ENCODE measurements at places on chromosomes 4 and X. TPM values are rescaled to one million over a fixed set of nuclear protein-coding genes. Genes with fewer than 3 reads are reported as not detected.

- no peak for DNase-seq
Observed at GRCh38 chr4:168655182-168655581, 158.3 kb downstream of the PALLD start.

GRCh38 chr4:173013232-173013930, 155.2 kb upstream of the GALNT7 start:
- DNase-seq, result no peak

GRCh38 chrX:16136080-16136479, 12.7 kb downstream of the GRPR start:
- no peak for DNase-seq

- DNase-seq, result no peak
Observed at GRCh38 chrX:148380650-148381561, 119.5 kb upstream of the AFF2 start.

DNA sequence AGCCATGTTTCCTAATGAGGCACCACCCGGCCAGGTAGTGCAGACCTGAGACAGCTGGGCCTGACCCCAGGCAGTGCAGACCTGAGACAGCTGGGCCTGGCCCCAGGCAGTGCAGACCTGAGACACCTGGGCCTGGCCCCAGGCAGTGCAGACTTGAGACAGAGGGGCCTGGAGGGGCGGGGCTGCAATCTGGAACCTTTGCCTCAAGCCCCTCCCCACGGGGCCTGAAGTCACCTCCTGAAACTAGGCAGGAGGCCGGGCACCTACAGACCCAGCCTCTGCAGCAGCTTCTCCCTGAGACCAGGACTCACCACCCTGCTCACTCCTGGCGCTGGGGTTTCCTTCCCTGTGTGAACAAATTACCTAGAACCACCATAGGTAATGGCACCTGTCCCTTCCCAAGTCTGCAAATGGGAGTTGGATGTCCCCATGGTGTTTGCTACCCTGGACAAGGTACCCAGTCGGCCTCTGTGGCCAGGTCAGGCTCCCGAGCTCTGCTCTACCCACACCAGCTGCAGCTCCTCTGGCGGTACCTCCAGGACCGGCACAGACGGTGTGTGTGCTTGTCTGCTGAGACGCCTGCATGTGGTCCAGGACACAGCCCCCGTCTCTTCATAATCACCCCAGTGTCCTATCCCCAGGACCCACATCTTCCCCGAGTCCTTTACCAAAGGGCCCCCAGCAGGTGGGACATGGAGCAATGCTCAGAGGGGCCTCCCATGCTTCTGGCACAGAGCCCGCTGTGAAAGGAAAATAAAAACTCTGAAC, 53.1 kb upstream of the C4orf50 start:
- no peak for DNase-seq

GRCh38 chrX:153476666-153477363, 6.4 kb upstream of the HAUS7 start:
- DNase-seq, result no peak

DNA sequence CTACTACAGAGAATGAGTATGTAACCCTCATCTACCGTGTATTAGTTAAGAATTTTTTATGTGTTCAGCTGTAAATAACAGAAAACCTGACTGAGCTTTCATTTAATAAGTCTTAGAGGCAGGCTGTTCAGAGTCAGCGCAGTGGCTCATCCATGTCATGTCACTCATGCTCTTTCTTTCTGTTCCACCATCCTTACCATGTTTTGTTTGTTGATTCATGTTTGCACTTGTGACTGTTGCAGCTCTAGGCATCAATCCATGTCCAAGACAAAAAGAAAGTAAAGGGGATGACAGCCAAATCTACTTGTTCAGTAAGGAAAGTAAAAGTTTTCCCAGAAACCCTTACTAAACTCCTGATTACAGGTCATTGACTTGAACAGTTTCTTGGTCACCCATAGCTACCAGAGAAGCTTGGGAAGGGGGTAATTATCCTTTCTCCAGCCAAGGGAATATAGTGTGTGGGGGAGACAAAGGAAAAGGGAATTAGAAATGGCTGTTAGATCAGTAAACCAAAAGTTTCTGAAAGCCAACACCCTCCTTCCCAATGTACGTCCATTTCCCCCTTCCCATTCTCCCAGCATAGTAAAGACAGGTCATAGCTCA, 9.0 kb downstream of the ART3 start:
- DNase-seq, result no peak

DNA sequence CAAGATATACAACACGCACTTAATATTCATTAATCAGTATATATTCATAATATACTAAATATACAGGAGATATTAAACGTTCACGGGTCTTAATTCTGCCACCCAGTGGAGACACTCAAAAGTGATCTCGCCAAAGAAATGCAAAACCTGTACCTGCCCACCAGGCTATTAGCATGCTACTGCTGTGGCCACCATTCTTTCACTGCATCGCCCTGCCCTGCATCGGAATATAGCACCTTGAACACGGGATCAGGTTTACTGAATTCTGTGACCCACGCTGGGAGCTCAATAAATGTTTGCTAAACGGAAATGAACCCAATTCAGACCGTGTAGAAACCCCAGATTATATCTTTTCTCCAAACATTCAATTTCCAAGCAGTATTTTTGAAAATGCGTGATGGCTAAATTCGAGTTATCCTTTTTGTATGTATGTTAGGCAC, 840 bp upstream of the CLCN3 start:
- DNase-seq, result no peak

DNA sequence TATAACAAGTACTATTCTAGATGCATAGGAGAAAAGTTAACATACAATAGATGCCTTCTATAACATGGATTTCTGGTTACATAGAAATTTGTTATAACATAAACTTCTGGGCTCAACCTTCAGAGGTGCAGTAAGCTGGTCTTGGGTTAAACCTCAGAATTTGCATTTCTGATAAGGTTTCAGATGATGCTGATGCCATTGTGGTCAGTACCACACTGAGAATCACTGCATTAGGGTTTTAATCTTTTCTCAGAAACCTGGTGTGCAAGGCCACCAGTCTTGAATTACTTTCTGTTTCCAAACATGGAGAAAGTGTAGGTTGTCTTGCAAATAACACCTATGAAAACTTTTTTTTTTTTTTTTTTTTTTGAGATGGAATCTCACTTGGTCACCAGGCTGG, 146.2 kb downstream of the SPOCK3 start:
- DNase-seq, result no peak

DNA sequence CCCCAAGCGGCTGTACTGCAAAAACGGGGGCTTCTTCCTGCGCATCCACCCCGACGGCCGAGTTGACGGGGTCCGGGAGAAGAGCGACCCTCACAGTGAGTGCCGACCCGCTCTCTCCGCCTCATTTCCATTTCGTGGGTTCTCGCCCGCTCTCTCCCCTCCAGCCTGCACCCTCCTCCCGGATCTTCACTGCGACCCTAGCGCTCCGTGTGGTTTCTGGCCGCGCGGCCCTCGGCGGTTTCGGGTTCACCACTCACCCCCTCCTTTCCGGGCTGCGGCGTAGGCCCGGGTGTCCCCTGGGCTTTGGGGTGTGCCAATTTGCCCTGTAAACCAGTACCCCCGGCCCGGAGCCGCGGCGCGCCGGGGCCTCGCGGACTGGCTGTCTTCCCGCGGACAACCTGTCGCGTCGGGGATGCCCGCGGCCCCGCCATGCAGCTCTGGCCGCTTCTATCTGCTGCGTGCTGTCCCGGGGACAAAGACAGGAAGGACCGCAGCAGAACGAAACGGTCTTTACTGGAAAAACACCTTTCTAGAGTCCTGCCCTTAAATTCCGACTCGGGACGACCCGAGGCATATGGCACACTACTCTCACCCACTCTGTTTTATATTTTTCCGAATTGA, 737 bp downstream of the FGF2 start:
- no peak for DNase-seq

DNA sequence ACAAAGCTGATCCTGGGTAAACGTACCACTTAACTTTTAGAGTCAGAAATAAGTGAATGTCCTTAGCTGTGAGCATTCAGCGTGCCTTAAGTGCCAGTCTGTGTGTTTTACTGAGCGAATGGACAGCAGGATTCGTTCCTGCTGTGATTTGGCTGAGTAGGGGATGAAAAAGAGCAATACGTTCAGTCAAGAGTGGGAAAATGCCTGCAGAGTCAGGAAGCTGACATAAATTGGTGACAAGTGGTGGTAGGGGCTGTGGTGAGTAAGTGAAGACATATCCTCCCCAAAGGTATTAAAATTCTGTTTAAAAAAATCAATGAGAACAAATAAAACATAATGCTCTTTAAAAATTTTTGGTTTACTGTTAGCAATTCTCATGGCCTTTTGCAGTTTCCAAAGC, 56.6 kb upstream of the TNIP3 start:
- DNase-seq, result no peak

GRCh38 chrX:131359611-131360010, 70.5 kb upstream of the IGSF1 start:
- DNase-seq, result no peak

- DNase-seq, result no peak
Observed at GRCh38 chr4:184439856-184440594, 34.3 kb downstream of the IRF2 start.

GRCh38 chrX:110407910-110408545, 49.4 kb downstream of the RTL9 start:
- peak; percentile 70 for DNase-seq

GRCh38 chrX:8684201-8684965, 47.6 kb downstream of the ANOS1 start:
- no peak for DNase-seq

GRCh38 chr4:124934916-124935315, 222.4 kb upstream of the ANKRD50 start:
- DNase-seq, result no peak

DNA sequence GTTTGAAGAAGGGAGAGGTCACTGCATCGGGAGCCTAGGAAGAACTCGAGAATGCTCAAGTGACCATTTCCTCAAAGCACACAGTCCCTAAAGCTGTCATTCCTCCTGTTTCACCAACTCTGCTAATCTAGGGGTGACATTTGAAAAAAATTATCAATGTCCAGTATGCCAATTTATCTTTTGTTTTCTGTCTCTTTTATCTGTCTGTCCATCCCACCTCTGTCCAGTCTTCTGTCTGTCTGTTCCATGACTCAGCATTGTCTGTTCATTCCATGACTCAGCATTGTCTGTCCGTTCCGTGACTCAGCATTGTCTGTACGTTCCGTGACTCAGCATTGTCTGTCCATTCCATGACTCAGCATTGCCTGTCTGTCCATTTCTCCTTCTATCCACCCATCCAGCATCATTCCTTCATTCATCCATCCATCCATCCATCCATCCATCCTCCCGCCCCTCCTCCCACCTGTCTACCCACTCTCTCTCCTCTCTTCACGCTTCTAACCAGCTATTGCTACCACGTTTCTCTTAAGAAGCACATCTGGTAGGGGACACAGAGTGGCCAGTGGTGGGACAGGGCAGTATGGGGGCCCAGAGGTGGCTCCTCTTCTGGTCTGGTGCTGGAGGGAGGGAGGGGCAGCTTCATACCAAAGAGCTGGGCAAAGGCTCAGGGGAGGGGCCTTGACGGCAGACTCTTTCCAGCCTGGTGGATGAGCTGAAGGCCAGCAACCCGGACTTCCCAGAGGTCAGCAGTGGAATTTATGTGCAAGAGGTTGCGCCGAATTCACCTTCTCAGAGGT, 34.1 kb downstream of the HTRA3 start:
- no peak for DNase-seq

DNA sequence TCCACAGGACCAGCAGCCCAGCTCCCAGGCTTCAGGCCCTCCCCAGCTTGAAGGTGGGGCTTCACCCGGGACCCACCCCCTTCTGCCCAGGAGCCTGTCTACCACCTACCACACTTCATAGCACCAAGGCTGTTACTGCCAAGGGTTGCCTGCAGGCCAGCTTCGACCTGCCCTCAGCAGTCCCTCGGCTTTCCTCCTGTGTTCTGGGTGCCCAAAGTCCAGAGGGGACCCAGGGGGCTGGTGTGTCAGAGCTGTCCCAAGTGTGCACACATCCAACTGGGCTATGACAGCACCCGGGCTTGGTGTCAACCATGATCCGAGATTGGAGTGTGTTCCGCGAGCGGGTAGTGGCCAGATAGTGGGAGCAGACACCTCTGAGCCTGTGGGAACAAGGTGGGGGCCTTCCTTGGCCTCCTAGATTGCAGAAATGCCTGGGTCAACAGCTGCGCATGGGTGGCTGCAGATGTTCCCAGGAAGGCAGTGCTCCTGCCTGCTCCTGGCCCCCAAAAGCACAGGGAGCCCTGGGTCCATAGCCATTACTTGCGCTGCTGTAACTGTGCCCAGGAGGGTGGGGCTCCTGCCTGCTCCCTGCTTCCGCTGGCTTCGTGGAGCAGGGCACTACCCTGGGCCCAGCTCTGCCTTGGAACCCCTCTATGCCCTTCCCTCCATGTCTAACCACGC, 16.8 kb downstream of the SULT1B1 start:
- no peak for DNase-seq

Gene ADH1B
- total RNA-seq, result 247 TPM

Gene MID1IP1
- total RNA-seq, result 77.4 TPM

Gene MTMR8
- total RNA-seq, result 6.7 TPM

Gene FAM114A1
- total RNA-seq, result 49.8 TPM

Gene POLR2B
- 74.0 TPM for total RNA-seq

Gene SUPT20HL2
- total RNA-seq, result not detected

Gene CPZ
- total RNA-seq, result 10.2 TPM

Gene IL1RAPL1
- total RNA-seq, result 0.10 TPM

Gene GPR34
- total RNA-seq, result 1.4 TPM

Gene TIGD4
- 0.36 TPM for total RNA-seq

Gene SHOX
- total RNA-seq, result not detected

Gene HSD17B13
- total RNA-seq, result 68.1 TPM

Gene PPBP
- not detected for total RNA-seq
